Mesothelial cell of epicardium (in vitro differentiated cells): ENCODE measurements at places on chromosomes 4 and X. TPM values are rescaled to one million over a fixed set of nuclear protein-coding genes. Genes with fewer than 3 reads are reported as not detected.
A peak's percentile ranks its signal among the peaks of the same experiment; 100 is the strongest.

DNA sequence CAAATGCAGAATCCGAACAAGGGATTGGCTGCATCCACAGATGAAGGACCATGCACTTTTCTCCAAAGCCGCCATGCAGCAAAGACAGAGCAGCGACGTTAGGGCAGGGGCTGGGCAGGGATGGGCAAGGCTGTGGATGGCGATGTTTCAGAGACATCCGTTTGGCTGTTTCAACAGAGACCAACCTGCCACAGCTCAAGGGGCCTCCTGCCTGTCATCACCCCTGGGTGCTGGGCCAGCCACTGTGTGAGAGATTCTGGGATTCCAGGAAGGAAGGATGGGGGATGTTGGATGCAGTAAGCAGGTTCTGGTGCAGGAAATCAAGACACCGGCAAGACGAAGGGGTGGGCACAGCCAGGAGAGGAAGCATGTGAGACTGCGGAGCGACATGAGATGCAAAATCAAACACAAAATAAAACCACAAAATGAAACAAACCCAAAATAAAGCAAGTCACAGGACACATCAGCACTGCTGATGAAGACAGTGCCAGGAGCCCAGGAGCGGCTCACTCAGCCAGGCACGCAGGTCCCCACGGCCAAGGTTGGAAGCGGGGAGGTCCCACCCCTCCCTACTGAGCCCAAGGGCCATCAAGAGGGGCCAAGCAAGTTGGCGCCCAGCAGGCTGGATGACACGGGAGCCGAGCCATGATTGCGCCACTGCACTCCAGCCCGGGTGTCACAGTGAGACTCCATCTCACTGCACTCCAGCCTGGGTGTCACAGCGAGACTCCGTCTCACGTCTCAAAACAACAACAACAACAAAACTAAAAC lies 68.1 kb downstream of the FAM53A start:
- H3K27ac ChIP-seq = no peak overlapping the region
- no peak overlapping the region for H3K4me3 ChIP-seq
- no peaks in the 10 kb centered on the region for H3K4me1 ChIP-seq
- H3K27me3 ChIP-seq = no peaks in the 10 kb centered on the region
- no peaks in the 10 kb centered on the region for H3K36me3 ChIP-seq

The EDNRA gene
- 135 to 140 TPM (median 135 TPM) in 3 replicates for total RNA-seq

DNA sequence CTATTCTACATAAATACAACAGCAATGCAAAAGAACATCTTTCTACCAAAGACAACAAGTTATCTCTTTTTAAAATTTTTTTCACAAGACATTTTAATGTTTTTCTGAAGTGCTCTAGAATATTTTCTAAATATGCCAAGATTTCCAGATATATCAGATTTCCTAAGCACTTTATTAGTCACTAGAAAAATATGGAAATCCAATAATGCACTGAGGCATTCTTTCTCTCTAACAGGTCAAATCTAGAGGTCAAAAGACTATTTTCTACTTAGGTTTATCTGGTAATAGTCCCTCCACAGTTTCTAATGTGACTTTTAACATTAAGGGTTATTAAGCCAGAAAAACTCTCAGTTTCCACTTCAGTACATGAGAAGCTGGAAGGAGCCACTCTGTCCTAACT lies 1041.2 kb upstream of the INTU start:
- no peaks in the 10 kb centered on the region for H3K27me3 ChIP-seq
- DNase-seq = no peak
- H3K27ac ChIP-seq = no peak overlapping the region
- H3K4me3 ChIP-seq = no peak overlapping the region
- peaks cover 11% of the 10 kb centered on the region for H3K4me1 ChIP-seq

GRCh38 chr4:74431113-74431826 lies 13.7 kb upstream of the AREG start:
- H3K27me3 ChIP-seq = no peaks in the 10 kb centered on the region
- no peak overlapping the region for H3K4me3 ChIP-seq
- peaks cover 10% of the 10 kb centered on the region for H3K4me1 ChIP-seq
- H3K36me3 ChIP-seq = no peaks in the 10 kb centered on the region
- H3K27ac ChIP-seq = no peak overlapping the region

The BMX gene
- total RNA-seq = not detected in 3 replicates

GRCh38 chr4:2438822-2439718 lies 20.3 kb downstream of the CFAP99 start:
- no peaks in the 10 kb centered on the region for H3K27me3 ChIP-seq
- H3K4me1 ChIP-seq = no peaks in the 10 kb centered on the region
- DNase-seq = no peak
- H3K27ac ChIP-seq = no peak overlapping the region

- H3K27ac ChIP-seq = peak overlapping the region; percentile 97
- no peak for DNase-seq
- H3K36me3 ChIP-seq = peaks cover 3% of the 10 kb centered on the region
- H3K4me3 ChIP-seq = no peak overlapping the region
- H3K27me3 ChIP-seq = no peaks in the 10 kb centered on the region
Observed at GRCh38 chrX:107711521-107712181, 63.9 kb downstream of the TSC22D3 start.

- H3K4me3 ChIP-seq = no peak overlapping the region
- no peak overlapping the region for H3K27ac ChIP-seq
- no peaks in the 10 kb centered on the region for H3K27me3 ChIP-seq
- no peaks in the 10 kb centered on the region for H3K36me3 ChIP-seq
Observed at GRCh38 chr4:149964001-149964796, 114.0 kb upstream of the DCLK2 start.

- H3K27me3 ChIP-seq = peaks cover 44% of the 10 kb centered on the region
- H3K4me3 ChIP-seq = no peak overlapping the region
- no peaks in the 10 kb centered on the region for H3K4me1 ChIP-seq
- no peak overlapping the region for H3K27ac ChIP-seq
- peaks cover 2% of the 10 kb centered on the region for H3K36me3 ChIP-seq
Observed at GRCh38 chr4:1179089-1179441, 6.7 kb upstream of the SPON2 start.

DNA sequence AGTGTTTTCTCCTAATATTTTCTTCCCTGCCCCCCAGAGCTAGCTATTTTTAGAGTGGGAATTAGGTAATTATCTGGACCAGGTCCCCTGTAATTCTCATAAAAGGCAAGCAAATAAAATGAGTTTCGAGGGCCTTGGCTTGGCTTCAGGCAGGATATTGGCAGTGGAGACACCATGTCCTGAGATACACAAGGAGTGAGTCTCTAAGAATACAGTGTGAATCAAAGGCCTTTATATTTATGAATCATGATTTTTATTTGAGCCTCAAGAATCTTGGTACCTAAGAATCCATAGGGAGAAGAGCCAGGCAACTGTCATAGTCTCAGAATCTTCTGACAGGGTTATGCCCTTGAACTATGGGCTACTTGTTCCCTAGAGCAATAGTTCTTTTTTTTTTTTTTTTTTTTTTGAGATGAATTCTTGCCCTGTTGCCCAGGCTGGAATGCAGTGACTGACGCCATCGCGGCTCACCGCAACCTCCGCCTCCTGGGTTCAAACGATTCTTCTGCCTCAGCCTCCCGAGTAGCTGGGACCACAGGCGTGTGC lies 205.4 kb downstream of the LDB2 start:
- no peaks in the 10 kb centered on the region for H3K27me3 ChIP-seq
- H3K4me1 ChIP-seq = peaks cover 29% of the 10 kb centered on the region
- H3K27ac ChIP-seq = no peak overlapping the region
- H3K36me3 ChIP-seq = no peaks in the 10 kb centered on the region
- H3K4me3 ChIP-seq = no peak overlapping the region

GRCh38 chr4:113270520-113271319 lies 221.3 kb downstream of the ANK2 start:
- no peak overlapping the region for H3K27ac ChIP-seq
- H3K27me3 ChIP-seq = no peaks in the 10 kb centered on the region
- H3K36me3 ChIP-seq = no peaks in the 10 kb centered on the region
- DNase-seq = no peak

- H3K36me3 ChIP-seq = no peaks in the 10 kb centered on the region
- DNase-seq = no peak
- no peaks in the 10 kb centered on the region for H3K27me3 ChIP-seq
- H3K4me1 ChIP-seq = peaks cover 6% of the 10 kb centered on the region
- no peak overlapping the region for H3K27ac ChIP-seq
Observed at GRCh38 chr4:74545448-74545847, 100.5 kb downstream of the AREG start.

DNA sequence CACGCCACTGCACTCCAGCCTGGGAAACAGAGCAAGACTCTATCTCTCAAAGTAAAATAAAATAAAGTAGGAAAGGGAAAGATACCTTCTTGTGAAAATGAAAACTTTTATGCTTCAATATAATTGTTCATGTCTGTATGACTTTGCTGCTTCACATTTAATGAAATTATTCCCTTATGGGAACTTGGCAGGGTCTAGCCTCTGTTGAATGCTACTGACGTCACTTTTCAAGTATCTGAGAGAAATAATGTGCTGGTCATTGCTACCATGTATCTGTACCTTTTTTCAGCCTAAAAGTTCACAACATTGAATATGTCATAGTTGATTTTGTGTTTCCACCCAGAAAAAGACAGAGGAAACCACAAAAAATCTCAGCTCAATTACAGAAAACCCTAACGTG lies 65.2 kb downstream of the PRDM5 start:
- peaks cover 31% of the 10 kb centered on the region for H3K4me1 ChIP-seq
- H3K27me3 ChIP-seq = no peaks in the 10 kb centered on the region
- peak overlapping the region; percentile 13 for H3K27ac ChIP-seq
- no peak for DNase-seq
- no peaks in the 10 kb centered on the region for H3K36me3 ChIP-seq
- no peak overlapping the region for H3K4me3 ChIP-seq

- DNase-seq = no peak
- no peaks in the 10 kb centered on the region for H3K27me3 ChIP-seq
- H3K36me3 ChIP-seq = peaks cover 18% of the 10 kb centered on the region
- no peak overlapping the region for H3K4me3 ChIP-seq
Observed at GRCh38 chr4:70925418-70925817, 23.2 kb downstream of the MOB1B start.

DNA sequence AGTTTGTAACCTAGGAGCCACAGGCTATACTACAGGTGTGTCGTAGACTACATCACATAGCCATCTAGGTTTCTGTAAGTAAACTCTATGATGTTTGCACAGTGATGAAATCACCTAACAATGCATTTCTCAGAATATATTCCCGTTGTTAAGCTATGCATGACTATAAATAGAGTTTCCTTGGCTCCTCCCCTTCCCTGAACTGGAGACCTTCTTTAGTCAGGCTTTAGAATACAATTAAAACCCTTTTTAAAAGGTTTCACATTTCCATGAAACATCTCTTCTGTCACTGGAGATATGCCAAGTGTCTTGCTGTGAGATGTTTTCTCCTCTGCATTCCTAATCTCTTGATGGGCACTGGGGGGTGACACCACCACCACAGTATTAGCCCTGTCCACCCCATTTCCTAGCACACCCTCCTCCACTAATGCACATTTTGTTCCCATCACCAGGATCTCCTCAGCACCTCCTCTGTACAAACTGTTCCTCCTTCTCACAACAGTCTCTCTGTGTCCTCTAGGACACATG lies 334.6 kb upstream of the CPEB2 start:
- H3K27ac ChIP-seq = no peak overlapping the region
- peaks cover 6% of the 10 kb centered on the region for H3K27me3 ChIP-seq
- H3K36me3 ChIP-seq = no peaks in the 10 kb centered on the region
- DNase-seq = no peak

The TMEM47 gene
- total RNA-seq = 11.1 to 11.8 TPM (median 11.8 TPM) in 3 replicates

- no peak overlapping the region for H3K4me3 ChIP-seq
- no peaks in the 10 kb centered on the region for H3K36me3 ChIP-seq
- no peak for DNase-seq
- H3K27me3 ChIP-seq = peaks cover 11% of the 10 kb centered on the region
Observed at GRCh38 chr4:22129454-22130029, 181.0 kb upstream of the KCNIP4 start.

DNA sequence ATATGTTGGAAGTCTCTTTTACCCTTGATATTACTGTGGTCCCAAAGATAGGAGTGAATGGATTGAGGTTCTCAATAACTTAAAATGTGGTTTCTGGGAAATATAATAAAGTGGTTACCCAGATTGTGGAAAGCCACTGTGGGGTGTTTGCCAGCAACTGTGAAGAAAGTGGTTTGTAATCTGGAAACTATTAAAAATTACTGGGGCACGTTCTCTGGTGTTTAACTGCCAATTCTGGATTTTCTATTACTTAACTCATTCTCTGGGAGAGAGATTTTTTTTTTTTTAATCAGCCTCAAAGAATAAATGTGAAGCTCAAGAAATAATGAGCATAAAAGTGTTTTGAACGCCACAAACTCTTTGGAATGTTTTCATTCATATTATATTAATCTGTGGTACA lies 4.9 kb upstream of the CXCL6 start:
- peaks cover 4% of the 10 kb centered on the region for H3K4me1 ChIP-seq
- peaks cover 10% of the 10 kb centered on the region for H3K27me3 ChIP-seq
- H3K27ac ChIP-seq = no peak overlapping the region

GRCh38 chrX:70262952-70263567 lies 3.1 kb upstream of the P2RY4 start:
- no peaks in the 10 kb centered on the region for H3K36me3 ChIP-seq
- no peaks in the 10 kb centered on the region for H3K4me1 ChIP-seq
- H3K27ac ChIP-seq = no peak overlapping the region
- peak; percentile 55 for DNase-seq

The RAI2 gene
- total RNA-seq = 1.8 to 2.2 TPM (median 2.2 TPM) in 3 replicates

DNA sequence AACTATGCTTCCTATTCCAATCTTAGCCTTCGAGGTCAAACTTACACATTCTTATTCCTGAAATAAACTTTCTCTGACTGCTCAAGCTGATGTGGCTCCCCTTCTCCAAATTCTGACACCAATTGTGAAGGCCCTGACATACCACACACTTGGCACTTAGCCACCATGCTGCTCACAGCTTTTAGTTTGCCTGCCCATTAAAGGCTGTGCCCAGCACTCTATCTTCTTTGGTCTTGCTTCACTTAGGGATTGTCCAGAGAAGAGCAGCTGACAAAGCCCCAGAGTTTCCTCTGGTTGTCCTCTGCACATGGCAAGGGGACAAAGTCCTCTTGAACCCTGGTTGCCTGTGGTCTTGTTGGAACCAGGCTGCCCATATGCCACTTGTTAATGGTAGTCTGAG lies 126.1 kb downstream of the ARHGEF9 start:
- no peaks in the 10 kb centered on the region for H3K4me1 ChIP-seq
- no peak overlapping the region for H3K27ac ChIP-seq
- no peaks in the 10 kb centered on the region for H3K27me3 ChIP-seq

The MGARP gene
- 0.34 to 0.76 TPM (median 0.69 TPM) in 3 replicates for total RNA-seq

The TIMP1 gene
- 117 to 124 TPM (median 120 TPM) in 3 replicates for total RNA-seq

DNA sequence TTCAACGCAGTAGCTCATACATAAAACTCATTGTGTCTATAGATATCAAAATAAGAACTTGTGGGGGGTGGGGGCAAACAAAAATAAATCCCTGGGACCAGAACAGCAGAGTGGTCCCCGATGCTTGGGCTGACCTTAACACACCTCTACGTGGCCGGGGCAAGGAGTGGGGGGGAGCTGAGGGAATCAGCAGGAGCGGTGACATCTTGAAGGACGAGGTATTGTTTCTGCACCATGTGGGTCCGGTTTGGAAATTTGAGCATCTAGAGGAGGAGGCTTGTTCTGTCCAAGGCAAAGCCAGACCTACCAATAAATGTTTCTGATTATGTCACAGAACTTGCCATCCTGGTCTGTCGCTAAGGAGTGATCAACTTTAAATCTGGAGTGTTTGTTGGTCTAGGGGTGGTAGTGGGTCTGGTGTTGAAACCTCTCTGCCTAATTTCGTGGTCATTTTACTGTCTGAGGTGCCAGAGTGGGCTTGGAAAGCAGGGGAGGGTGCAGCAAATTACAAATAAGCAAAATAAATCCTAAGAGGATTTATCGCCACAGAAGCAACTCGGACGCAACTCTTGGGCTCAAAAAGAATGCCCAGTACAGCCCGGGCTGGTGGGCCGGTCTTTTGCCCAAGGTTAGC lies 774 bp upstream of the RAPGEF2 start:
- H3K36me3 ChIP-seq = no peaks in the 10 kb centered on the region
- H3K4me1 ChIP-seq = peaks cover 40% of the 10 kb centered on the region
- peaks cover 5% of the 10 kb centered on the region for H3K27me3 ChIP-seq
- peak overlapping the region; percentile 88 for H3K4me3 ChIP-seq
- peak overlapping the region; percentile 94 for H3K27ac ChIP-seq

The VCX3A gene
- total RNA-seq = 0.40 to 0.63 TPM (median 0.41 TPM) in 3 replicates
